ENCODE measurements at places on chromosomes 16 and 17. TPM values are rescaled to one million over a fixed set of nuclear protein-coding genes. Genes with fewer than 3 reads are reported as not detected.
A peak's percentile ranks its signal among the peaks of the same experiment; 100 is the strongest.

GRCh38 chr16:19210968-19211367, 42.9 kb downstream of the SYT17 start:
- no peak for DNase-seq

OTOP3 gene
- 0.65 TPM for total RNA-seq

- DNase-seq: no peak
Observed at GRCh38 chr17:41848788-41849187, 11.2 kb downstream of the KLHL10 start.

- DNase-seq: no peak
Observed at GRCh38 chr17:7550344-7550743, 1.5 kb downstream of the TNFSF12 start.

GRCh38 chr17:8680466-8681169, 50.1 kb upstream of the MYH10 start:
- no peak for DNase-seq

GRCh38 chr17:60442271-60443173, 20.2 kb downstream of the CHCT1 start:
- no peak for DNase-seq

ARHGAP23 gene
- 149 TPM for total RNA-seq

OR1A1 gene
- not detected for total RNA-seq

DNA sequence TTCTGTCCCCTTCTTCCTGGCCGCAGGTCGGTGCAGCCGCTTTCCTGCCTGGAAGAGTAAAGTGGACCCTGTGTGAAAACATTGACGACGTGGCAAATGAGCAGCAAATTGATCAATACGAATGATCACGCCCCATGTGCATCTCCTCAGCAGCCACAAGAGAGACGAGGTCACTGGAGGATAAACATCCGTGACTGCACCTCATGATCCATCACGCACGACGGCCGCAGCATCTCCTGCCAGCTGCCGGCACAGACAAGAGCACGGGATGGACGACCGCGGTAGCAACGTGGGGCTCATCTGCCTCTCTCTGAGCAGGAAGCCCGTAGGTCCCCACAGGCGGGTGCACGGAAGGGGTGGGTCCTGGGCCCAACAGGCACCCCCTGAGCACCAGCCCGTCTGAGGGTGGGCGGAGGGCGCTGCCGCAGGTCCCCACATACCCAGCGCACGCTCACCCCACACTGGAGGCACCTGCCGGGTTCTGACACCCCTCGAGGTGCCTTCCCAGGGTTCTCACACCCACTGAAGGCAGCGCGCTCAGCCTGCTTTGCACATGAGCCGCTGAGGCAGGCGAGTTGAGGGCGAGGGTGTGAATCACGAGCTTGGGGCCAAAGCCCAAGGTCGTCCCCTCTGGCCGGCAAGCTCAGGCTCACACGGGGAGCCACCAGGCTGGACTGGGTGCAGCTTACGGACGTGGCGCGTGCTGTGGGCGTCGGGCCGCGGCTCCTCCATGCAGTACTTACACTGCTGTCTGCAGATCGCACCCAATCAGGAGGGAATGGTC, 12.3 kb upstream of the CDH15 start:
- no peak for DNase-seq

DNA sequence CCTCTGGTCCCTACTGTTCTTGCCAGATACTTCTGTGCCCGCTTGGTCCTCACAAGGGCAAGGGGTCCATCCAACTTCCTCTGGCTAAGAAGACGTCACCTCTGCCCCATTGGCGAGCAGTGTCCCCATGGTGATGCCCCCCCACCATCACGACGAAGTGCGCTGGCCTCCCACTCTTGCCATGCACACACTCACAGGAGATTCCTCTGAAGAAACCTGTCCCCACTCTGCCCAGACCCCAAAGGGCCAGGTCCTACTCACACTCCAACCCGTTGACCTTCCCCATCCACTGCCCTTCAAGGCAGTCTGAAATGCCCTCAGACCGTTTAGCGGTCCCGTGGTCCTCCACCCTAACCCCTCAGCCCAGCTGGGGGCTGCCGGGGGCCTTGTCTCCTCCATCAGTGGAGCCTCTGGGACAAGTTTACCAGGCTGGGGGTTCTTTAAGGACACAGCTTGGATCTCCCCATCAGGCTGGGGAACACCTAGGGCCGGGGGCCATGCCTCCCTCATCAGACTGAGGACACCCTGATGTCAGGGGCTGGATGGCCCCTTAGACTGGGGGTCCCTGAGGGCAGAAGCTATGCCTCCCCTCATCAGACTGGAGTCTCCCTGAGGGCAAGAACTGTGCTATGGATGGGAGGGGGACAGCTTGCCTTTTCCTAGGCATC, 6.5 kb downstream of the NXPH3 start:
- DNase-seq: peak; percentile 67

GRCh38 chr17:66630828-66631472, 204.0 kb upstream of the CACNG5 start:
- no peak for DNase-seq

DNA sequence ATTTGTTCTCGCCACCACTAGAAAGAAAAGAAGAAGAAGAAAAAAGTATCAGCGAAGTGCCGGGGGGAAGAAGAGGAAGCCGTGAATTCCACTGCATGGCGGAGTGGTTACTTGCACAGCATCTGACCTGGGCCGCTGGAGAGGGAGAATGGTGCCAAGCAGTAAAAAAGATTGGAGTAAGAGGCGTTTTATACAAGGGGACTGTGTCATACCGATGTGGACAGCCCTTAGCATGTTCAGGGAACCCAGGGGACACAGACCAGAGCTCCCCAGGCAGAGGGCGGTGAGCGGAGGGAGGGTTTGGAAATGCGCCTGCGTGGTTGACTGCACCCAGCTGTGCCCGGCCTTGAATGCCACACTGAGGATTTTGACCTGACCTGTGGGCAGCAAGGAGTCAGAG, 52.8 kb downstream of the PLXDC1 start:
- no peak for DNase-seq

DNA sequence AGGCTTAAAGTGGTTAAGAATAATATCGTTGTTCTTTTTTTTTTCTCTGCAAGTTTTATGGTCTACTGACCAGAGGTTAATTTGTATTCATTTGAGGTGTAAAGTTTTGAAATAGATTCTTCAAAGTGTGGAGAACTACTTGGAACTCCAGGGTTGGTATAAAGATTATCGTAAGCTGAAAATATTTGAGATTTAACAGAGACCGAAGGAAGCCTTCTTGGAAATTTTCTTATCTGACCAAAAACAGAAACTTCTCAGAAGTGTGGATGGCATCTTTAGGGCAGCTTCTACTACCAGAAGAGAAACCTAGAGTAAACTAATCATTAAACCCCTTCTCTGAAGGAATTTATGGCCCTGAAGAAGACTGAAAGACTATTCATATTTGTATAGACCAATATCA, 206.8 kb upstream of the MON1B start:
- DNase-seq: no peak

- no peak for DNase-seq
Observed at GRCh38 chr16:12703935-12704334, 99.8 kb downstream of the CPPED1 start.

CCL1 gene
- not detected for total RNA-seq

MSLN gene
- total RNA-seq: not detected

All from suprapubic skin (tissue), 4 donors.